Mesothelial cell of epicardium (in vitro differentiated cells): ENCODE measurements at places on chromosomes 16 and 17.

DNA sequence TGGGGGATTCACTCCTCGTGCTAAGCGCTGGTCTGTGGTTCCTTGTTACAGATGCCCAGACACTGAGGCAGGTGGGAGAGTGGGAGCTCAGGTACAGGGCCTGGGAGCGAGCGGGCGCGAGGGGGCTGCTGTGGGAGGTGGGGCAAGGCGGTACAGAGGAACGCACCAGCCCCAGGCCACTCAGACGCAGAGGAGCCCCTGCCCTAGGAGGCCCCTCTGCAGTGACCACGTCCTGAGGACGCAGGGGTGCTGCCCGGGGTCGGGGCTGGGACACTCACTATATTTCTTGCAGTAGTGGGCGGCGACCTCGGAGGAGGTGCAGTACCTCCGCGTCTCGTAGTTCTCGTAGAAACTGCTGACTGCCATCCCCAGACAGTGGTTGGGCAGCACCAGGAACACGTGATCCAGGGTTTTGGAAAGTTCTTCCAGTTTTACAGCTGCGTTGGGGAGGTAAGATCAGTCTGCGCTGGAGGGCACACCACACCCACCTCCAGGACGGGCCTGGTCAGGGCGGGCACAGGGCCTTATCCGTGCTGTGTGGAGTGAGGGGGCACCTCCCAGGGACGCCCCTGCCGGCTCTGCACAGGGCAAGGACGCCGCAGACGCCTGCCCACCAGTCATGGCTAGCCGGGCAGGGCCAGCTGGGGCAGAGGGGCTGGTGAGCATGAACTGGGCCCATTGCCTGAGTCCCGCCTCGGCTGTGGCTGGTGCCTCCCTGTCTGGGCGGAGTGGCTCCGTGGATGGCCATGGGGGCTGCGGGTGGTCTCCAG, 16.3 kb upstream of the RNPS1 start:
- H3K4me3 ChIP-seq = no peak overlapping the region
- H3K4me1 ChIP-seq = no peaks in the 10 kb centered on the region
- peaks cover 26% of the 10 kb centered on the region for H3K27me3 ChIP-seq
- no peak for DNase-seq

GRCh38 chr17:60601447-60602384, 1.7 kb downstream of the PPM1D start:
- no peaks in the 10 kb centered on the region for H3K27me3 ChIP-seq
- no peaks in the 10 kb centered on the region for H3K36me3 ChIP-seq
- DNase-seq = no peak
- peak overlapping the region; percentile 97 for H3K4me3 ChIP-seq

DNA sequence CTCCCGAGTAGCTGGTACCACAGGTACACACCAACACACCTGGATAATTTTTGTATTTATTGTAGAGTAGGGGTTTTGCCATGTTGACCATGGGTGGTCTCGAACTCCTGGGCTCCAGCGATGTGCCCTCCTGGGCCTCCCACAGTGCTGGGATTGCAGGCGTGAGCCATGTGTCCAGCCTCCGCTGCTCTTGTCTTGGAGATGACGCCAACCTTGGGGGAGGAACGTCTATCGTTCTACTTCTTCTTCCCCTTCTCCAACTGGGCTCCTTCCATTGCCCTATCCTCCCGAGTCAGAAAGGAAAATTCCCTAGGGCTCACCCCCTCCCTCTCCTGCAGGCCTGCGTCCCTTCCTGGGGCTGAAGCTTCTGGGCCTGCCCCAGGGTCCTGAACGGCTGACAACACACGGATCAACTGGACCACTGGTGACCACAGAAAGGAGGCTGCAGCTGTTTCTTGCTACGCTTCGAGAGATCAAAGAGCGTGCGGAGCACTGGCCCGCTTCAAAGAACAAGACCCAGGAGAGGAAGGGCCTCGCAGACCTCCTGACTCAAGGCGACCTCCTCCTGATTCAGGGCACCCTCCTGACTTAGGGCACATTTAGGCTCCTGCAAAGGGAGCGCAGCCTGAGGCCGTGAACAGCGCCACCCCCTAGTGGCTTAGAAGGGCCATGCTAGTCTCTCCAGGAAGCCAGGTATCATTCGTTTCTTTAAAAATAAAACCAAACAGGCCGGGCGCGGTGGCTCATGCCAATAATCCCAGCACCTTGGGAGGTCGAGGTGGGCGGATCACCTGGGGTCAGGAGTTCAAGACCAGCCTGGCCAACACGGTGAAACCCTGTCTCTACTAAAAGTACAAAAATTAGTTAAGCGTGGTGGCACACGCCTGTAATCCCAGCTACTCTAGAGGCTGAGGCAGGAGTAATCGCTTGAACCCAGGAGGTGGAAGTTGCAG, 48.5 kb upstream of the HELZ start:
- DNase-seq = no peak
- no peaks in the 10 kb centered on the region for H3K36me3 ChIP-seq
- H3K27me3 ChIP-seq = no peaks in the 10 kb centered on the region
- no peak overlapping the region for H3K27ac ChIP-seq
- no peak overlapping the region for H3K4me3 ChIP-seq
- H3K4me1 ChIP-seq = peaks cover 10% of the 10 kb centered on the region

DNA sequence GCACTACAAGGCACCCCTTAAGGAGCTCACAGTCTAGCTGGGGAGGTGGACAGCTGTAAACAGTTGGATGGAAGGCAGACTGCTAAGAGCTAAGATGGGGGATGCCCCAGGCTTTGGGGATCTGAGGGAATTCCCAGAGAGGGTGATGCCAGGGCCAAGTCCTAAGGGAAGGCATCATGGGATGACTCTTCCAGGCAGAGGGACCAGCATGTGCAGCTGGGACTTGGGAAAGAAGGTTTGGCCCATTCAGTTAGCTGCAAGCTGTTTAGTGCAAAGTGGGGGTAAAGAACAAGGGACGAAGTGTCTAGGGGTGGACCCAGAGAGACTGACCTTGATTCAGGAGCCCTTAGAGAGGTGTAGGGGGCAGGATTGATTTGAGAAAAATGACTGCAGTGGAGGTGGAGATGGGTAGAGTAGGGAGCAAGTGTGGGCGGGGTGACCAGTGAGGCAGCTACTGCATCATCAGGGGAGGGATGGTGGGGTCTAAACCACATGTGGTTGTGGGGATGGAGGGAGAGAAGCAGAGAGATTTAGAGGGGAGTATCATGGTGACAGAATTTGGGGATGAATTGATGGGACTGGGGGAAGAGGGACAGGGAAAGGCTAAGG, 27.1 kb upstream of the PHF12 start:
- no peak overlapping the region for H3K27ac ChIP-seq
- peaks cover 57% of the 10 kb centered on the region for H3K27me3 ChIP-seq
- H3K4me3 ChIP-seq = no peak overlapping the region
- no peak for DNase-seq
- H3K36me3 ChIP-seq = no peaks in the 10 kb centered on the region

DNA sequence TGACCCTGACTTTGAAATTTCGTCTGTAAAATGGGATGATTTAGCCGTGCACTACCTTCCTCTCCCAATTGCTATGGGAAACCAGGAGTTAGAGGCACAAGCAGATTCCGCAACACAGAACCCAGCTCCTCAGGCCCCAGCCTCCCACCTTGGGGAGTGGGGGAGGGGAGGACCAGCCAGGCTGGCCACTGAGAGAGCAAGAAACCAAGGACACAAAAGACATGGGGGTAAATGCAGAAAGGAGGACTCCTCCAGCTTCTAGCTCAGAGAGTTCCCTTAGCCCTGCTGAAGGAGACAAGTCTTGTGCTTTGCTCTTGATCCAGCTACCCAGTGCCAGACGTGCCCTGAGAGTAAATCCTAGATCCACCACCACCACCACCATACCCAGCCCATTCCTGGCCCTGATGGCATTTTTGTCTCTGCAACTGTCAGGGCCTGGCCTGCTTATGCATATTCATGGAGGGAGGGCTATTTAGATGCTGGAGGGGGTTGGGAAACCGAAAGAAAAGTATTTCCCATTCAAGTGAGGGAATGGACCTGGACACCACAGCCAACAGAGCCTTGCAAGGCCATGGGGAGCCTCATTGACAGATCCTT, 25.9 kb downstream of the PITPNM3 start:
- no peaks in the 10 kb centered on the region for H3K36me3 ChIP-seq
- no peak for DNase-seq
- H3K27ac ChIP-seq = no peak overlapping the region
- H3K4me3 ChIP-seq = no peak overlapping the region
- no peaks in the 10 kb centered on the region for H3K4me1 ChIP-seq

- no peak overlapping the region for H3K27ac ChIP-seq
- no peak overlapping the region for H3K4me3 ChIP-seq
- H3K4me1 ChIP-seq = peaks cover 4% of the 10 kb centered on the region
- peaks cover 13% of the 10 kb centered on the region for H3K36me3 ChIP-seq
- no peaks in the 10 kb centered on the region for H3K27me3 ChIP-seq
Observed at GRCh38 chr16:84339311-84339710, 29.0 kb upstream of the ATP2C2 start.

- no peak overlapping the region for H3K27ac ChIP-seq
- H3K27me3 ChIP-seq = peaks cover 56% of the 10 kb centered on the region
- no peak overlapping the region for H3K4me3 ChIP-seq
Observed at GRCh38 chr17:83127431-83128160, 48.2 kb downstream of the METRNL start.

- DNase-seq = no peak
- H3K4me1 ChIP-seq = no peaks in the 10 kb centered on the region
- H3K27ac ChIP-seq = no peak overlapping the region
- H3K36me3 ChIP-seq = peaks cover 10% of the 10 kb centered on the region
- H3K4me3 ChIP-seq = no peak overlapping the region
Observed at GRCh38 chr17:80625627-80626026, 81.0 kb downstream of the RPTOR start.

DNA sequence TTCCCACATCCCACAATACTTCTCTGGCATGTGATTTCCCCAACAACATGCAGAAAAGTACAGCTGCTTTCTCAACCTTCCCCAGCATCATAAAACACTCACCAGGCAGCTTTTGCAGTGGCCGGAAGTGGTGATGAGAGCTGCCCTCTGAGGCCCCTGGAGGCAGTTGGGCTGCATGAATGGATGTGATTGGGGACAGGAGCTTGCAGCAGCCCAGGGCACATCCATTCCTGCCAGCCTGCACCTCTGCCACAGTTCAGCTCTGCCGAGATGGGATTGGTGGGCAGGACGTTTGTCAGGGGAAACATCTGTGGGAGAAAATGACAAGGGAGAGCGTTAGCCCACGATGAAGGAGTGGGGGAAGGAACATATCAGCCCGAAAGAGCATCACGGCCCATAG, 19.8 kb downstream of the NUBP1 start:
- H3K4me3 ChIP-seq = no peak overlapping the region
- no peak for DNase-seq
- peaks cover 62% of the 10 kb centered on the region for H3K36me3 ChIP-seq
- no peaks in the 10 kb centered on the region for H3K27me3 ChIP-seq
- no peaks in the 10 kb centered on the region for H3K4me1 ChIP-seq

DNA sequence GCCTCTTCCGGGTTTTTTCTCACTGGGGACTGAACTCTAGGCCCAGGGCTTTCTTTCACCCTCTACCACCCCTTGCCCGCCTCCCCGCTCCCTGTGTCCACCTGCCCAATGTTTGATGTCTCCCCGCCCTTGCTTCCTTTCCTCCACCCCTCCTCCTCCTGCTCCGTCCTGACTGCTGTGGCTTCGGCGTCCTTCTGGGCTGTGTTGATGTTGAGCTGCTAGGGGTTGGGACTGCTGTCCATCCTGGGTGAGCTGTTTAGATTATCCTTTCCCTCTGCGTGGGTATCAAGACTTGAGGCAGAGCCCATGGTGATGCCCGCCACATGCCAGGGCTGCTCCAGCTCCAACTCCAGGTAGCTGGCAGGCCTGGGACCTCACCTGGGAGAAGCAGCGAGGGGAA, 117.5 kb downstream of the CCDC182 start:
- peaks cover 23% of the 10 kb centered on the region for H3K36me3 ChIP-seq
- H3K4me3 ChIP-seq = no peak overlapping the region
- no peak for DNase-seq

DNA sequence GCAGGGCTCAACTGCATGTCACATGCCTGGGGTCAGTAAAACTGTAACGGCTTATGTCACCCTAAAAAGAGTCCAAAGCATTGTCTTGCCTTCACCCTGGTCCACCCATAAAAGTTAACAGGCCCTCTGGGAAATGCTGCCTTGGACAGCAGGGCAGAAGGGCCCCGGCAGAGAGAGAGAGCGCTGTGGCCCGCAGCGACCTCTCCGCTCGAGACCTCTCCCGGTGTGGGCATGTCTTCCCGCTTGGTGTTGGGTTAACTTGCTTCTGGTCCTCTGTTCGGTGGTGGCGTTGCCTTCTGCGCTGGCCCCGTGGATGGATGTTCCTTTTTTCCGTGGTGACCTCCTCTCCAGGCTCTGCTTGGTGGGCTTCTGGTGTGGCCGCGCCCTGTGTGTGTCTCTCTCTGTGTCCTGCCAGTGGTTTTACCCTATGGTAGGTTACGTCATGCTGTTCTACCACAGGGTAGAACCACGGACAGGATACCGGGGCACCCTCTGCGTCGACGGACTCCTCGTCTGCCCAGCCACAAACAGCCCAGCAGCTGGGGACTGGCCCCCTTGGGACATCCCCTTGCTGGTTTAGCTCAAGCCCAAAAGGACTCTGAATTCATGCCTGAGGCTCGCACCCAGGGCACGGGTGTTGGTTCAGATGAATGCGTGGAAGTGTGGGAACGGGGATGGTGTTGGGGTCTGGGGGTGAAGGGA, 18.3 kb upstream of the CLEC18A start:
- H3K4me1 ChIP-seq = no peaks in the 10 kb centered on the region
- no peak for DNase-seq
- peaks cover 26% of the 10 kb centered on the region for H3K36me3 ChIP-seq
- H3K4me3 ChIP-seq = no peak overlapping the region
- no peak overlapping the region for H3K27ac ChIP-seq
- no peaks in the 10 kb centered on the region for H3K27me3 ChIP-seq

DNA sequence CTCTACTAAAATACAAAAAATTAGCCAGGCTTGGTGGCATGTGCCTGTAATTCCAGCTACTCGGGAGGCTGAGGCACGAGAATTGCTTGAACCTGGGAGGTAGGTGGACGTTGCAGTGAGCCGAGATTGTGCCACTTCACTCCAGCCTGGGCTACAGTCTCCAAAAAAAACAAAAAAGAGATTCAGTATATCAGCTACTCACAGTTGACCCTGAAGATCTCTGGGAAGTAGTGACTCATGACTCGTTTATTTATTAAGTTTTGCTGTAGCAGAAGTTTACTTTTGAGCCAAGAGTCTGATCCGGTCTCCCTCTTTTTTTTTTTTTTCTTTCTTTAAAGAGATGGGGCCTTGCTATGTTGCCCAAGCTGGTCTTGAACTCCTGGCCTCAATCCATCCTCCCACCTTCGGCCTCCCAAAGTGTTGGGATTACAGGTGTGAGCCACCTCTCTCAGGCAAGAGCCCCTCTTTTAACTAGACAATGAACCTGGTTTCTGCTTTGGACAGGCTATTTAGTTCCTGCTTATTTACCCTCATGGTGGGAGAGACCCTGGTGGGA, 4.4 kb downstream of the MVP start:
- no peak for DNase-seq
- H3K4me3 ChIP-seq = no peak overlapping the region
- no peak overlapping the region for H3K27ac ChIP-seq
- peaks cover 21% of the 10 kb centered on the region for H3K4me1 ChIP-seq
- H3K36me3 ChIP-seq = no peaks in the 10 kb centered on the region

GRCh38 chr16:27967169-27967568, 96.3 kb downstream of the GSG1L start:
- H3K4me3 ChIP-seq = no peak overlapping the region
- H3K27ac ChIP-seq = no peak overlapping the region
- no peaks in the 10 kb centered on the region for H3K36me3 ChIP-seq
- H3K4me1 ChIP-seq = no peaks in the 10 kb centered on the region
- no peak for DNase-seq
- H3K27me3 ChIP-seq = peaks cover 32% of the 10 kb centered on the region
